T-helper 22 cell (primary cell): ENCODE measurements at places on chromosomes 3 and 15.

DNA sequence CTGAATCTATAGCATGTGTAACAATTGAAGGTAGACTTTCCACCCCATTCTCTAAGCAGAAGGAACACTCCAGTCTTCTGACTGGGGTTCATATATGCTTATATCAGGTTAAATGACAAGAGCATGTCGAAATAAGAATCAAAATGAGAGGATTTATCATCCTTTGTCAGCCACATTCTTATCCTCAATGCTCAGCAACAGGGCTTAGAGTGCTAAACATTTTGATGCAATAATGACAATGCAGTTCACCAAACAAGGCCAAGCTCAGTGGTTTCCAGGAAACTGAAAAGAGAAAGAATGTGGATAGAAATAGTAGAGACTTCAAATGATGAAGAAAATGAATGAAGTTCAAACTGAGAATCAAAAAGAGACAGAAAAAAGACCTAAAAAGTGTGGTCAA is 78.0 kb downstream of the FSIP1 start:
- no peak for DNase-seq

- DNase-seq = no peak
These were observed 8.7 kb downstream of the SPCS1 start for GRCh38 chr3:52714335-52715302.

DNA sequence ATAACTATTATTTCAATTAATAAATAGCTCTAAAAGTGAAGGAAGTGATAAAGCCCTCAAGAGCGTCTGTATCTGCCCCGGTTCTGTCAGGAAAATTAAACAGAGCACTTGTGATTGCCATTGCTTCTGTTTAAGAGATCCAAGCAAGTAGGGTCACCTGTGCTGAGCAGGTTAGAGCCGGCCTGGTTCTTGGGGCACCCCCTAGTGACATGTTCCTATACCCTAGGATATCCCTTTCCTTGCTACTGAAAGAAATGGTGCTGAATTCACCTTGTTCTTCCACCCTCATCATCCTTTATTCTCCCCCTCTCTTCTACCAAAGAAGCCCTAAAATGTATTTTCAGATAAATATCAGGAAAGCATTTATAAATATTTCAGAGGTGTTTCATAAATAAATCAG is 323.5 kb downstream of the RORA start:
- no peak for DNase-seq

- no peak for DNase-seq
These were observed 179.2 kb downstream of the DOCK3 start for GRCh38 chr3:50853936-50854335.

GRCh38 chr3:196177967-196178366 is 33.2 kb downstream of the ZDHHC19 start:
- DNase-seq = no peak

GRCh38 chr3:134357914-134358811 is 16.1 kb downstream of the AMOTL2 start:
- no peak for DNase-seq

DNA sequence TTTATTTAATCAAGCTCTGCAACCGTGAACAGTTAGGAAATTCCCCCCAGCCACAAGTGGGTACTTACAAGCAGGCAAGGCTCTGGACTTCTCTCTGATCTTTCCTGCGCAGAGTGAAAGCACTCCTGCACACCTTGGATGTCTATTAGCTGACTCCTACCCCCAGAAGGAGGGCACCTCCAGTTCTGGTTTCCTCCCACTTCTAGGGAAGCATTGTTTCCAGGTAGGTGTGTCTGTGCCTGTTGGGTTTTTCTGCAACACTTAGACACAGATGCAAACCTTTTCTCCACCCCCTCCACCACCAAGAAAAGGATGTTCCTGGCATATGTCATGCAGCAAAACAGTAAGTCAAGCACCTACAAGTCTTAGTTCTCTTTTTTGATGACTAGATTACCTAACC is at the start of gene ZBED2:
Gene ZBED2 (minus strand): TSS at position 115 of the 400 bp plus-strand sequence. CDS start 1,145 bp downstream, outside the sequence.
- DNase-seq = no peak

- no peak for DNase-seq
These were observed 149.6 kb downstream of the MAGI1 start for GRCh38 chr3:65888980-65889706.

GRCh38 chr15:80606511-80607071 is 88.5 kb upstream of the ABHD17C start:
- DNase-seq = no peak

- DNase-seq = no peak
These were observed 107.6 kb upstream of the ZBTB20 start for GRCh38 chr3:115254492-115255196.

GRCh38 chr15:68403161-68403941 is 28.6 kb downstream of the ITGA11 start:
- DNase-seq = no peak

GRCh38 chr3:138775254-138775595 is 59.5 kb downstream of the PIK3CB start:
- DNase-seq = no peak

GRCh38 chr3:55692295-55692956 is 205.3 kb upstream of the WNT5A start:
- no peak for DNase-seq

GRCh38 chr3:145006271-145006670 is 1034.6 kb downstream of the DIPK2A start:
- no peak for DNase-seq

DNA sequence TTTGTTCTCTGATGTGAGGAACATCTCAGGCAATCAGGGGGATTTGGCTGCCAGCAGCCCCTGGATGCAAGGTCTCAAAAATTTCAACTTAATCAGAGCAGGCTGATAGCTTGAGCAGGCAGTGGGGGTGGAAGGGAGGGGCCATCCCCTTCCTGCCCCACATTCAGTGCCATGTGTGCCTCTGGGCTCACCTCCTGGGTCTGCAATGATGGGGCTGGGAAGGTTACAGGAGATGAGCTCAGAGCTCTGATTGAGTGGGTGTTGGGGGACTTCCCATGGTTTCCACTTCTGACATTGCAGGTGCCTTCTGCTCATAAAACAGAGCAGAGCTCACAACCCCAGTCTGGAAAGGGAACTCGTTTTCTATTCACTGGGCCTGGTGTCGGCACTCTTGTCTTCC is 37.0 kb downstream of the PARP16 start:
- no peak for DNase-seq

GRCh38 chr3:104555728-104556127 is 811.0 kb upstream of the ALCAM start:
- no peak for DNase-seq

DNA sequence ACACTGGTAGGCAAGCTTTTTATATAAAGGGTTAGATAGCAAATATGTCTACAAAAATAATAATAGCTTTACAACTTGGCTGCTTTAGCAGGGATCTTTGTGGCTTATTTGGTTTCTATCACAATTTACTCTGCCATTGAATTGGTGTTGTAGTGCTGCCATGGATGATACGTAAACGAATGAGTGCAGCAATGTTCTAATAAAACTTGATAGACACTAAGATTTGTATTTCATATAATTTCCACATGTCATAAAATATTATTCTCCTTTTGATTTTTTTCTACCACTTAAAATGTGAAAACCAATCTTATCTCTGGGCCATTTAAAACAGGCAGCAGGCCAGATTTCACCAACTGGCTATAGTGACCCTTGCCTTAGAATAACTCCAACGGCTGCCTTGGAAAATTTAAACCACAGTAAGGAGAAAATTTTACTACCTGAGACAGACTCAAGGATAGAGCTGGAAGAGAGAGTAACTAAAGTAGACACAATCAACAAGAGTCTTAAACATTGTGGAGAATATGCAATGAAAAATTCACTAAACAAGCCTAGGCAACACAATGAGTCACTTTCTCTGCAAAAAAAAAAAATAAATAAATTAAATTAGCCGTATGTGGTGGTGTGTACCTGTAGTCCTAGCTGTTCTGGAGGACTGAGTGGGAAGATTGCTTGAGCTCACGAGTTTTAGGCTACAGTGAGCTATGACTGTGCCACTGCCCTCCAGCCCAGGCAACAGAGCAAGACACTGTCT is 8.1 kb downstream of the NPHP3 start:
- no peak for DNase-seq

GRCh38 chr15:65804252-65804931 is 12.3 kb upstream of the DENND4A start:
- no peak for DNase-seq

GRCh38 chr3:72248389-72248761 is 463.4 kb upstream of the PROK2 start:
- DNase-seq = no peak

GRCh38 chr3:111853068-111853467 is 6.0 kb upstream of the PHLDB2 start:
- no peak for DNase-seq

- no peak for DNase-seq
These were observed 134.8 kb downstream of the RBMS3 start for GRCh38 chr3:29415482-29416223.

DNA sequence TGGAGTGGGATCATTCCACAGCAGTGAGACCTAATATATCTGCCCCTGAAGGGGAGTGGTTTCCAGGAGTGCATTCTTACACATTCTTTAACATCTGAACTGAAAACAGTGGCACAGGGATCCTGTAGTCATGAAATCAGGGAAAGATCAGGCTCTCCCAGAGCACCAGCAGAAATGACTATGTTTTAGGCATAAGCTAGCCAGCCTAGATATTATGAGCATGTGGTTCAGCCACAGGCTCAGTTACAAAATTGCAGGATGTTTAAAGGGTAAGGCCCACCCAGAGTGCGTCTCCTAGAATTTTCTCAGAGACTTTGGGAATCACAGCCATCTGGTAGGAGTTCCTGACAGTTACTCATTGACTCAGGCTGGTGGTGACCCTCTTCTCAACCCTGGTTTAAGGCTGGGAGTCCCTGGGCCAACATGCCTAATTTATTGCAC is 20.9 kb downstream of the FSTL1 start:
- DNase-seq = no peak

- DNase-seq = no peak
These were observed 2.5 kb downstream of the SNRK start for GRCh38 chr3:43288850-43289249.

GRCh38 chr3:122743581-122744120 is 50.0 kb downstream of the HSPBAP1 start:
- DNase-seq = no peak

- no peak for DNase-seq
These were observed 50.0 kb upstream of the LCTL start for GRCh38 chr15:66615846-66616245.

GRCh38 chr15:31217566-31218270 is 108.9 kb upstream of the KLF13 start:
- no peak for DNase-seq

DNA sequence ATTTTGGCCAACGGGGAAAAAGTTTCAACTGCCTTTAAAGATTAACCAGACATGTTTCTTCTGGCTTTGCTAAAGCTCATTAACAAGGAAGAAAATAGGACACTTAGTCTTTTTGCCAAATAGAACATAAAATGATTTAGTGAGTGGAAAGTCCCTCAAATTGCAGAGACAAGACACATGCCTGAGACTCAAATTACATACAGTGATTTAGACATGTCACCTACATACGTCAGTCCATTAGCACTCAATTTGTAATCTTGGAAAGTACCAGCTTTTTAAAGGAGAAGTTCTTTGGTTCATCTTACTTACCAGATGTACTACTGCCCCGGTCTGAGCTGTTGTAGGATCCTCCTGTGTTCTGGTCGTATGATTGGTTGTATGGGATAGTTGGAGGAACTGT is 1134.2 kb downstream of the ROBO1 start:
- no peak for DNase-seq
